ENCODE measurements at places on chromosomes 11 and 22.

DNA sequence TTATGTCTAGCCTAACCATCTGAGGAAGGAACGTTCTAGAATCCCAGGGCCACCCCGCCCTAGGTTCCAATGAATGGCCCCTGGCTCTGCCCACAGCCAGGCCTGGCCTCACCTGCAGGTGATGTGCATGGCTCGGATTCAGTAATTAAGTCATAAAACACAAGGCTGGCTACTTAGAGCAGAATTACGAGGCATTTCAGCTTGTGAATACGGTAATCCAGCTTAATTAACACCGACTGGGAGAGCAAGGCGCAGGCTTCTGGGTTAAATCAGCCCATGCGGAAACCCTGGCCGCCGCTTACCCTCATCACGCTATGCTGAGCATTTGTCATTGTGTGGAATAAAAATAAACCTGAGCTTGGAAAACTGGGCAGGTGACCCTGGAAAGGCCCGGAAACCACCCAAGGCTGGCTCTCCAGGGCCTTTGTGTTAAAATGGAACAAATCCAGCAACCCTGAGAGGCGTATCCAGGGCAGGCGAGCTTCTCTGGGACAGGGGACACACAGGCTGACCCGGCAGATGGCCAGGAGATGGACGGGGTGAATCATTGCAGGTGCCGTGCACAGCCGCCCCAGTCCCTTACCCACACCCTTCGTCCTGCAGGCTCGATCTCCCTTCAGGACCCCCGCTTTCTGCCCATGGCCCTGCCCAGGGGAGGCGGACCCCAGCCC lies 220.2 kb downstream of the CTTN start:
- no peak for DNase-seq

DNA sequence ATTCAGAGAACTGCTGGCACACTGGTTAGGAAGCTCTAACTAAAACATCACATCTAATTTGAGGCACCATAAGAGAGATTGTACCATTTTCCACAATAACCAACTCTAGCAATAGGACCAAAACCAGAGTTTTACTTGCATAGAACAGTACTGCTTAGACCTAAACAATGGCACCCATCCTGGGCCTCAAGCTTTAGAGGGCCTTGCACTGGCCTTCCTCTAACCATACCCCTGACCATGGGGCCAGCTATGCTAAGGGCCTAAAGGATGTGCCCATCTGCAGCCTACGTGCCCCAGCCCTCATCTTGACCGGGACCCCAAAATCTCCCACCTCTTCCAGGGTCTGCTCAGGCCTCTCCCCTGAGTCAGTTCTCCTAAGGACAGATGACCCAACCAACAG lies 74.4 kb upstream of the ARHGAP32 start:
- no peak for DNase-seq

- DNase-seq: no peak
These were observed 7.3 kb downstream of the YAP1 start for GRCh38 chr11:102117472-102118113.

- no peak for DNase-seq
These were observed 6.2 kb upstream of the ALX4 start for GRCh38 chr11:44315947-44316658.

DNA sequence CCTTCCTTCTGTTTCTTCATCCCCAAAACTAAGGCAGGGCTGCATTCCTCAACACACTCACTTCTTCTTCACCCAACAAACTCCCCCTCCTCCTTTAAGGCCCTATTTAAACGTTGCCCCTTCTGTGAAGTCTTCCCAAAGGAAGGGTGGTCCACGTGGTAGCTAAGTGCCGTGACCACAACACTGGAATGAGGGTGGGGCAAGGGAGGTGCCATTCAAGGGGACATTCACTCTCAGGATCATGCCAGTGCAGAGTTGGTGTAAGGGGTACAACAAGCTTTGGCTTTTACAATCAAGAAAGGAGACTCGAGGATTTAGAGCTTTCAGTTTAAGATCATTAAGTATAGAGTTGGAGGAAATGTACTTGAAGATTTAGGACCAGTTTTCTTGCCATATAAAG lies 8.0 kb upstream of the MS4A10 start:
- DNase-seq: no peak

DNA sequence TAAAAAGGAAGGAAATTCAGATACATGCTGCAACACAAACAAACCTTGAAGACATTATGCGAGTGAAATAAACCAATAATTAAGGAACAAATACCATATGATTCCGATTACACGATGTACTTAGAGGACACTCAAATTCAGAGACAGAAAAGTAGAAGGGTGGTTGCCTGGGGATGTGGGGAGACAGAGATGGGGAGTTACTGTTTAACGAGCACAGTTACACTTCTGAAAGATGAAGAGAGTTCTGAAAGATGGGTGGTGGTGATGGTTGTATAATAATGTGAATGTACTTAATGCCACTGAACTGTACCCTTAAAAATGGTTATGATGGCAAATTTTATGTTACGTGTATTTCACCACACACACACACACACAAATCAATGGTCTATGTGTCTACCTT lies 14.7 kb downstream of the ZBTB44 start:
- no peak for DNase-seq

GRCh38 chr11:133925756-133926155 lies 31.0 kb downstream of the IGSF9B start:
- DNase-seq: no peak

- no peak for DNase-seq
These were observed 170.9 kb downstream of the SPON1 start for GRCh38 chr11:14133381-14133780.

DNA sequence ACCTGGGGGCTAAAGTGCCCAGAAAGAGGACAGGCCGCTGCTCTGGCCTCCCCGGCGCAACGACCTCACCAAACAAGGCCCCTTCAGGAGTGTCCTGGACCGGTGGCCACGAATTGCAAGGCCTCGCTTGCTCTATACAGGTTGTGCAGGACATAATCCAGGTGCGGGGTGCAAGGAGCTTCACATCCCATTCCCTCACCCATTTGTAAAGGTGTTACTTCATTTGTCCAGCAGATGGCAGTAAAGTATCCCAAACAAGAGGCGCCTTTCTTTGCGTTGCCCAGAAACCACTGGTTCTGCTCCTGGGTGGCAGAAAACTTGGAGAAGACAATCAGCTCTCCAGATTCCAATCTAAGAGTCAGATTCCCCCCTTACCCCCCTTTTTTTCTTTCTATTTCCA lies 35.9 kb upstream of the PRDM11 start:
- DNase-seq: peak; percentile 34

GRCh38 chr11:3030289-3031070 lies 26.7 kb downstream of the CARS1 start:
- DNase-seq: no peak

- peak; percentile 37 for DNase-seq
These were observed 88.3 kb downstream of the TSPAN18 start for GRCh38 chr11:44814881-44815592.

DNA sequence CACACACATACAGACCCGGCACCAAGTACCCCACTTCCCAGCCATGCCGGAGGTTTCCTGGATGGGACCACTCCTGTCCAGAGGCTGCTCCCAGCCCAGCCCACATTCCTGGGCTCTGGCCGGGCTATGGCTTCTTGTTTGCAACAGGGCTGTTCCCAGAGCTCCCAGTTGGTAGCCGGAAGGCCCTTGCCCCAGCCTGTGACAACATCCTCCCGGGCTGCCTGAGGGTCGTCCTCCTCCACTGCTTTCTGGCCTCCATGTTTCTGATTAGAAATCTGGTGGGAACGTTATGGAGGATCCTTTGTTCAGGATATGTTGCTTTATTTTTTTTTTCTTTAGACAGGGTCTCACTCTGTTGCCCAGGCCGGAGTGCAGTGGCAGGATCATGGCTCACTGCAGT lies 952 bp upstream of the CYP2D6 start:
- no peak for DNase-seq

- DNase-seq: no peak
These were observed 51.3 kb upstream of the PRDM11 start for GRCh38 chr11:45094958-45095690.

- no peak for DNase-seq
These were observed 36.9 kb upstream of the TMEM123 start for GRCh38 chr11:102489186-102490145.

- no peak for DNase-seq
These were observed at the start of gene GRIK4 for GRCh38 chr11:120511116-120511819. TSS of gene GRIK4 (plus strand) at chr11:120511748. CDS start at chr11:120660319, 148,571 bp downstream.

- DNase-seq: no peak
These were observed 14.6 kb downstream of the PPME1 start for GRCh38 chr11:74185695-74186094.

GRCh38 chr11:86140334-86140990 lies 71.6 kb upstream of the PICALM start:
- no peak for DNase-seq

DNA sequence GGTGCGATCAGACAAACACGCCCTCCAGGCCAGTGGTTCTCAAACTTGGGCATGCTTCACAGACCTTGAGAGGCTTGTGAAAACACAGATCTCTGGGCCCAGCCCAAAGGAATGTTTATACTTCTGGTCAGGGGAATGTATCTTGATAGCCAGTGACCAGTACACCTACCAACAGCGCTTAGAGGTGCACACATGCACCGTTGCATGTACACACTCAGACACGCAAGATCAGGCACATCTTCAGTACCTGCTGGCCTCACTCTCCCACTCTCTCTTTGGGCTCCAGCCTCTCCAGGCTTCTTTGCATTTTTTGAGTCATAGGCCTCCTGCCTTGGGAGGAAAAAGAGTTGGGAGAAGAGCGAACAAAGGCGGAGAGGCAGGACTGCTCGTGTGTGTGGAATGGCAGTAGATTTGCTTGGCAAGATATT lies 11.7 kb upstream of the FXYD6 start:
- no peak for DNase-seq

GRCh38 chr11:79439410-79439885 lies 1.4 kb downstream of the TENM4 start:
- DNase-seq: no peak

- DNase-seq: no peak
These were observed 631.5 kb downstream of the METTL15 start for GRCh38 chr11:28739489-28740280.

DNA sequence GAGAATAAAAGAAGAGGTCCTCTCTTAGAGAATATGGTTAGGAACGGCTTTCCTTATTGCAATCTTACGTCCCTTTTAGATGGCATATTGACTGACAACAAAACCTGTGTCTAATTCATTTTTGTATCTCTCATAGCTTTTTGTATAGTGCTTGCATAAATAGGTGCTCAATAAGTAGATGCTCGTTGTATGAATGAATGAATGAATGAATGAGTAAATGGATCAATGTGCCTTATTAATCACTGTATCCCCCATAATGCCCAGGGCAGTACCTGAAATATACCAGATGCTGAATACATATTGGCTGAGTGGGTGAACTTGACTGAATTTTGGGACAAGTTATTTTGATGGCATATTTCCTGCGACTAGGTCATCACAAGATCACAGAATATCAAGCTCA lies 97.9 kb downstream of the SERGEF start:
- no peak for DNase-seq

GRCh38 chr11:31805629-31806185 lies 5.4 kb downstream of the PAX6 start:
- no peak for DNase-seq

DNA sequence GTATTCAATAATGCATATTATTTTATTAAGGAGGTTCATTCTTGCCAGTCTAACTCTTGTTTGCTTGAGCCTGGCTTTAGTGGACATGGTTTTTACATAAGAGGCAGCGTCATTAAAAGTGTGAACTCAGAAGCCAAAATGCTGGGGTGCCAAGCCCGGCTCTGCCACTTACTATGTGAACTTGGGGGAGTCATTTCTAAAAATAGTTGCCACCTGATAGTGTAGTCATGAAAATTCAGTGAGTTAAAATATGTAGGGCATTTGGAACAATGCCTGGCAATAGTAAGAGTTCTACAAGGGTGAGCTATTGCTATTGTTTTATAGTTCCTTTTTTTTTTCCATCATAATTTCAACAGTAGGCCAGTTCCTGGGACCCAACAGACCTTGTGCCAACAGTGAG lies 49.9 kb downstream of the TENM4 start:
- no peak for DNase-seq

- DNase-seq: no peak
These were observed 36.4 kb upstream of the ACER3 start for GRCh38 chr11:76824083-76824939.

DNA sequence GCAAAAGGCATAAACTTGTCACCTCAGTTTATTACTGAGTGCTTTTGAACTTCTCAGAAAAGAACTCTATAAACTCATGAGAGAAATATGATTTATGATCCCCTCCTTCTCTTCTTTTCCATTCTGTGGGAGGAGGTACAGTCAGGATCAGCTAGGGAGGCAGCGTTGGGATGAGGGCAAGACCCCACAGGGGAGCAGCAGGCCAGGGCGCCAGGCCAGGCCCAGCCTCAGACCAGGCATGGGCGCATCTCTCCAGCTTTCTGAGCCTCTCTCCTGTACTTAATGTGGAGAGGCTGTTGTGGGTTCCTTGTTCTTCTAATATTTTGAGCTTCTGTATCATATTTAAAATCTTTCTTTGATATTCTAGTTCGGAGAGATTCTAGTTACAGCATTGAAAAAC lies 71.7 kb downstream of the C22orf31 start:
- no peak for DNase-seq
